Lower lobe of right lung (tissue), 2 donors: ENCODE measurements at places on chromosomes 5 and 9.

DNA sequence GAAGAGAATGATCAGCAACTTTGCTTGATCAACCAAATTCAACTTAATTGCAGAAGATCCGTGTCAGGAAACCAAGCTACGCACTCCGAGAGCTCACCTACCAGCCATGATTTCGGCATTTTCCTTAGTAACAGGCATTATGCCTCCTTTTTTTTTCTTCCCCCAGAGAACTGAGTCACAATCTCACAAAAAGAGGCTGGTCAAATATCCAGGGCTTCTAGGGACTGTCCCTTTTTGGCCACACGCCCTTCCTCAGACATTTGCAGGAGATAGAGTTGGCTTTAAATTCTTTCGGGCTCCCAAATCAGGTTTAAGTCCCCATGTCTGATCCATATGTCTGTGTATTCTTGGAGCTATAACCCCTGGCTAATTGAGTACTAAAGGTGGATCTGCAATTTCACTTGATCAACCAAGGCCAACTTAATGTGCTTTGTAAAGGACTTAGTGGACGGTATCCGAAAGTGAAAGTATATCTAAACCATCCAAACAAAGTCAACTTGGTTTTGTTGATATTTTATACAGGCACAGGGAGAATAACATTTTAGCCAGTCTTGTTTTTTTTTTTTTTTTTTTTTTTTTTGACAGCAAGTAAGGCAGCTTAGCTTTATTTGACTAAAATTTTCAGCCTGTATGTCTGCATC, 100.8 kb upstream of the TBCA start:
- H3K27me3 ChIP-seq = no peaks in the 10 kb centered on the region
- peak overlapping the region; percentile 2 for H3K4me3 ChIP-seq
- no peaks in the 10 kb centered on the region for H3K36me3 ChIP-seq
- H3K4me1 ChIP-seq = peaks cover 6% of the 10 kb centered on the region

- H3K27ac ChIP-seq = no peak overlapping the region
- H3K36me3 ChIP-seq = no peaks in the 10 kb centered on the region
- H3K4me1 ChIP-seq = no peaks in the 10 kb centered on the region
- H3K27me3 ChIP-seq = no peaks in the 10 kb centered on the region
These were observed 35.0 kb downstream of the SNCAIP start for GRCh38 chr5:122346897-122347581.

GRCh38 chr5:9905661-9906060, 275.5 kb upstream of the TAS2R1 start:
- H3K27me3 ChIP-seq = no peaks in the 10 kb centered on the region
- H3K27ac ChIP-seq = no peak overlapping the region
- H3K36me3 ChIP-seq = no peaks in the 10 kb centered on the region
- no peak overlapping the region for H3K4me3 ChIP-seq

DNA sequence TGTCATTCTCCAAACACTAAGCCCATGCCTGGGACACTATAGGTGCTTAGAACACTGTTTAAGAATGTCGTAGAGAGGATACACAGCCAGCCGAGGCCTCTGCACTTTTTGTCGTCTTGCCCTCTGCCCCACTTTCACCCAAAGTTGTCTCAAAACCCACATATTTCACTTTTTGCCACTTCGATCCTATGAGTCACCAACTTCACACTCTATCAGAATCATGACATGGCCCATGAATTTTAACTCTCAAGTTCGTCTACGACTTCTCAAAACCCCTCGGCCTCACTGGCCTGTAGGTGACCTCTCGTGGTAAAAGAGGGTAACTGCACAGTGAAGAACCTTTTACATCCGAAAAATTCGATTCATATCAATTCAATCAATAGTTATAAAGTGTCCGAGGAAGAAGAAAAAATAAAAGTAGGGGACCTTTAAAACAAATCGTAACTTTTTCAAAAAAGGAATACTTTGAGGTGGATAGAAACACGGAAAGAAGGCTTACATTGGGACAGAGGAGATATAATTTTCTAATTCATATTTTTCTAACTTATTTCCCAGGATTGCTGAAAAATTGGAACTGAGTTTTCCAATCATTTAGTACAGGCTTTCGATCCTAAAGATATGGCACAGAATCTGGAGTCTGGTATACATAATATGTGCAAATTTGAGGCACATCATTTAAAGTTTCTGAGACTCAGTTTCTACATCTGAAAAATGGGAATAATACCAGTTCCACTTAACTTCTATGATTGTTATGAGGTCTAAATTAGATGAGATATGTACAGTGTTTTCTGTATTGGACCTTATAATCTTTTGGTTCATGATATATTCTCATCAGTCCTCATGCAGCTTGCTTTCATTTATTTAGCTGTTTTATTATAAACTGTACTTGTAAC, 122.6 kb downstream of the APBA1 start:
- H3K4me3 ChIP-seq = no peak overlapping the region
- no peak overlapping the region for H3K27ac ChIP-seq
- no peaks in the 10 kb centered on the region for H3K4me1 ChIP-seq
- no peaks in the 10 kb centered on the region for H3K36me3 ChIP-seq

DNA sequence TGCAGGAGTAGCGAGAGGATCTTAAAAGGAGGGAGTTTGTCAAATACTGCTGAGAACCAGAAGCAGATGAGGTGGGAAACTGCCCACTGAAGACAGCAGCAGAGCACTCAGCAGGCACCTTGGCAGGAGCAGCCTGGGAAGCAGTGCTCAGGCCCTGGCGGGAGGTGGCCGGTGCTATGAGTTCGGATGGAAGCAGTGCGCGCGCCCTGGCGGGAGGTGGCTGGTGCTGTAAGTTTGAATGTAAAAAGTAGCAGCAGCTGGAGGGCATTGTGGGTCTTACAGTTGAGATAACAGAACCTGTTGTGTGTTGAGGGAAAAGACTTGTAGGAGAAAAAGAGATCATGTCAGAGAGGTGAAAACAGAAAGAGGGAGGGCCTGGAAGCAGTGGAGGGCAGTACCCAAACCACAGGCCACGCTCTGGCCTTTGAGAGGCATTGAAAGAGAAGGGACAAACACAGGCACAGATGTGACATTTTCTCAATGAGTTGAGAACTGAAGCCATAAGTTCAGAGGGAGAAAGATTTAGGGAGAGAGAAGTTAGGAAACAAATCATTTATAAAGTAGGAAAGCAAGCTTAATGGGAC, 130.9 kb downstream of the ERCC6L2 start:
- no peak for DNase-seq
- H3K36me3 ChIP-seq = peaks cover 14% of the 10 kb centered on the region
- H3K27ac ChIP-seq = no peak overlapping the region
- H3K4me1 ChIP-seq = no peaks in the 10 kb centered on the region
- H3K27me3 ChIP-seq = no peaks in the 10 kb centered on the region

GRCh38 chr5:14902826-14903560, 31.4 kb upstream of the ANKH start:
- H3K4me1 ChIP-seq = peaks cover 17% of the 10 kb centered on the region
- no peaks in the 10 kb centered on the region for H3K27me3 ChIP-seq
- no peak overlapping the region for H3K27ac ChIP-seq
- H3K4me3 ChIP-seq = no peak overlapping the region
- H3K36me3 ChIP-seq = no peaks in the 10 kb centered on the region

DNA sequence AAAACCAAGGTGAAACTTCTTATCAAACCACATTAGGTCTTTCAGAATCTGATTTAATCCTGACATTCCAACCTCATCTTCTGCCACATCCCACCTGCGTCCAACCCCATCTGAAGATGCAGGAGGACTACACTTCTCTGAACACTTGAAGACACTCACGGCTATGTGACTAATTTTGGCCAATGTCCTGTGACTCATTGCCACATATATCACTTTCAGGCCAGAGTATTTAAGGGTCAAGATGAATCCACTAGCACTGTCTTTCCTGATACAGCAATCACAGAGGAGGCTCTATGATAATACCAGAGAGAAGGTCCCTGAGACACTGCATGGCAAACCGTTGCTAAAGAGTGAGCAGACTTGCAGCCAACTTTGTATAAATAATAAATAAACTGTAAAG, 323.4 kb downstream of the NR2F1-AS1 start:
- no peak for DNase-seq
- no peaks in the 10 kb centered on the region for H3K27me3 ChIP-seq
- H3K4me3 ChIP-seq = no peak overlapping the region
- no peaks in the 10 kb centered on the region for H3K4me1 ChIP-seq
- H3K27ac ChIP-seq = no peak overlapping the region

- no peak for DNase-seq
- peaks cover 25% of the 10 kb centered on the region for H3K4me1 ChIP-seq
- H3K4me3 ChIP-seq = no peak overlapping the region
- H3K27me3 ChIP-seq = no peaks in the 10 kb centered on the region
- H3K36me3 ChIP-seq = peaks cover 8% of the 10 kb centered on the region
- H3K27ac ChIP-seq = no peak overlapping the region
These were observed 1.2 kb upstream of the BTF3 start for GRCh38 chr5:73496984-73497457.

GRCh38 chr5:75839547-75839946, 122.3 kb upstream of the POC5 start:
- H3K4me3 ChIP-seq = no peak overlapping the region
- H3K36me3 ChIP-seq = no peaks in the 10 kb centered on the region
- no peak overlapping the region for H3K27ac ChIP-seq
- no peaks in the 10 kb centered on the region for H3K4me1 ChIP-seq

DNA sequence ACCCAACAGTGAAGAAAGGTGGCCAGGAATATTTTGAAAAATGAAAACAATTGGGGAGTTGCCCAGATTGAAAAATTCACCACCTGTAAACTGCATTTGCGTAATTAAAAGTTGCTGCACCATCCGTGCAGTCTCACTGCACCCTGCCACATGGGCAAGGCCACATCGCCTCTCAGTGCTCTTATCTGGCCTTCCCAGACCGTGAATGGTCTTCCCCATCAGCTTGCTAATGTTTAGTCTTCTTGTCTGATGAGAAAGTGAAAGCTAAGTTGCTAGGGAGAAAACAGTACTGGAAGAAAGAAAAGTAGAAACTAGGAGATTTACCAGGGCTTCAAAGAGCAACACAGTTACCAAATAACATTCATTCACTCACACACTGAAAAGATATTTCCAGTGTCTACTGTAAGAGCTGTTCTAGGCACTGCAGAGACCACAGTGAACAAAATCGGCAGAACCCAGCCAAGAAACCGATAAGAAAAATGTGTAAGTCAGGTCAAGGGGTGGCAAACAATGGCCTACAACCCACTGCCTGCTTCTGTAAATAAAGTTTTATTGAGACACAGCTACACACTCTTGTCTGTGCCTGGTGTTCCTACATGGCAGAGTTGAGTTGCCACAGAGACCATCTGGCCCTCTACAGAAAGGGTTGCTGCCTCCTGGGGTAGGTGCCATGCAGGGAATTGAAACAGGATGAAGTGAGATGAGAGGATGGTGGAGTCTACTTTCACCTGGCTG, 51.2 kb upstream of the CTSL start:
- H3K27me3 ChIP-seq = no peaks in the 10 kb centered on the region
- H3K36me3 ChIP-seq = peaks cover 28% of the 10 kb centered on the region
- no peak for DNase-seq
- H3K4me3 ChIP-seq = no peak overlapping the region
- H3K4me1 ChIP-seq = peaks cover 16% of the 10 kb centered on the region
- H3K27ac ChIP-seq = no peak overlapping the region

DNA sequence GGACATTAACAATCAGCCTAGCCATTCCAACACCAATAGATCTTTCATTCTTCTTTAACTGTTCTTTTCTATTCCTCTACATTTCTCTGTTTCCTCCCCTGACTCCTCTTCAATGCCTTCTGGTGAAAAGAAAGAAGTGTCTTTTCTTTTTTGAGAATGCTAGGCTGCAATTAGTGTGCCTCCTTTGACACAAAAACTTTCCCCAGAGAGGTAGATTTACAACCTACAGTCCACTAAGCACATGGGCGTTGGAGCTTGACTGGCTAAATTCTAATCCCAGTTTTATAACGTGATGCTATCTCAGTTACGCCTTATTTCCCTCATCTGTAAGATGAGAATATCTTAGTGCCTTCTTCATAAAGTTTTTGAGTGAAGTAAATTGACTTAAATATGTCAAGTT, 16.9 kb upstream of the ANKRD55 start:
- H3K36me3 ChIP-seq = no peaks in the 10 kb centered on the region
- peaks cover 8% of the 10 kb centered on the region for H3K4me1 ChIP-seq
- no peak for DNase-seq
- no peak overlapping the region for H3K27ac ChIP-seq

- peak overlapping the region; percentile 1 for H3K27ac ChIP-seq
- no peaks in the 10 kb centered on the region for H3K36me3 ChIP-seq
- DNase-seq = no peak
- no peak overlapping the region for H3K4me3 ChIP-seq
- no peaks in the 10 kb centered on the region for H3K27me3 ChIP-seq
These were observed 92.4 kb upstream of the IFNK start for GRCh38 chr9:27431543-27432147.

DNA sequence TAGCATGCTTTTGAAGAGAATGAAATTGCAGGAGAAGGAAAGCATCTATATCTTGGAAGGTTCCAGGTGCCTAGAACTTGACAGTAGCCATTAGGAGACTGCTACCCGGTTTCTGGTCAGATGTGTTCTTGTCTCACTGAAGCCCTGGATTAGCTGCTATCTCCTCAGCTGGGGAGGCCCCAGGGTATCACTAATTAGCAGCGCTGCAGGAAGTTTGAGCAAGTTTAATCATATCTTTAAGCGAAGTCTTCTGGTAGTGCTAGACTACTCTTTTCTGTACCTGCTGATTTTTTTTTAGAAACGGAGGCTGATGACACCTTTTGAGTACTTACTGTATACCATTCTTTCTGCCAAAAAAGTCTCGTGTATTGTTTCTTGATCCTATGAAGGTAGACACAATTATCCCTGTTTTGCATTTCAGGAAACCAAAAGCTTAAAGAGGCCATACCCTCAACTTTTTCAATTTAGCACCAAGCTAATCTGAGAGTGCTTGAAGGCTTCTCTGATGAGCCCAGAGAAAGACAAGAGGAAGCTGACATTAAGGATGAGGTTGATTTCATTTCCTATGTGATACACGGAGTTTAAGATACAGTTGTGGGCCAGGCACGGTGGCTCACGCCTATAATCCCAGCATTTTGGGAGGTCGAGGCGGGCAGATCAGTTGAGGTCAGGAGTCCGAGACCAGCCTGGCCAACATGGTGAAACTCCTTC, 201.3 kb downstream of the ARHGAP26 start:
- H3K27ac ChIP-seq = no peak overlapping the region
- no peaks in the 10 kb centered on the region for H3K36me3 ChIP-seq

- H3K36me3 ChIP-seq = no peaks in the 10 kb centered on the region
- H3K4me3 ChIP-seq = no peak overlapping the region
- no peak overlapping the region for H3K27ac ChIP-seq
- DNase-seq = no peak
- H3K27me3 ChIP-seq = no peaks in the 10 kb centered on the region
These were observed 17.4 kb upstream of the PRLR start for GRCh38 chr5:35247648-35248034.

DNA sequence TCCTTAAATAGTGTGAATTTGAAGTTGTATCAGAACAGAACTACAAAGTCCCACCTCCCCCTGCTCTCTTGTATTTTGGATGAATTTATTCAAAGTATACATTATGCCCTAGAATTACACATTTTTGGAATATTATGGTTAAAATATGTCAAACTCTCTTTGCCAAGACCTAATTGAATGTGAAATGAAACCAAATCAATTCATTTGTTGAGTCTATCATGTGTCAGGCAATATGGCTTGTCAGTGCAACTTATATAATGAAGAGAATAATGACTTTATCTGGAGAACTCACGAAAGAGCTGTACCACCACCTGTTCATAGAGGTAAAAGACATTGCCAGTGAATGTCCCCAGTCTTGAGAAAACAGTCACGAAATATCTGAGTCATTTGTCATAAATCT, 106.8 kb downstream of the TUSC1 start:
- no peaks in the 10 kb centered on the region for H3K4me1 ChIP-seq
- H3K27me3 ChIP-seq = no peaks in the 10 kb centered on the region
- DNase-seq = no peak
- no peaks in the 10 kb centered on the region for H3K36me3 ChIP-seq
- H3K27ac ChIP-seq = no peak overlapping the region
- H3K4me3 ChIP-seq = no peak overlapping the region

- H3K27ac ChIP-seq = peak overlapping the region; percentile 44
- no peaks in the 10 kb centered on the region for H3K27me3 ChIP-seq
These were observed 182.1 kb downstream of the DMRT2 start for GRCh38 chr9:1231998-1232919.
